Panc1 (cell line): ENCODE measurements at places on chromosomes 13 and 19.

GRCh38 chr19:19741184-19741583 lies 8.3 kb upstream of the ZNF14 start:
- H3K4me1 ChIP-seq: no peaks in the 10 kb centered on the region
- no peaks in the 10 kb centered on the region for H3K27me3 ChIP-seq
- no peak overlapping the region for H3K27ac ChIP-seq
- no peaks in the 10 kb centered on the region for H3K36me3 ChIP-seq

DNA sequence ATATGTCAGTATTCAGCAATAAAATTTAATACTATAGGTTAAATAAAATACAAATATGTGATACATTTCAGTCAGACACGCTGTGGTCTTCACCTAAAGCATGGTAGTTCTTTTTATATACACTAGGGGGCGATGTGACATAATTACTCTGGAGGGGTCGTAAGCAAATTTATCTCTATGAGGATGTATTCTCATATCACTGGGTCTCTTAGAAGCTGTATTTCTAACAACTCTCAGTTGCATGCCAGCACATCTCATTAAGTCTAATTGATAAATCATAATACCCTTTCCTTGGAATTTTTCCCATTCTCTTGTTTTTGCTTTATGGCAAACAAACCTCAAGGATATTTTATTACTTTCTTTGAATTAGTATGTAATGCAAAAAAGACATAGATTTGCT lies 3.9 kb upstream of the PCDH17 start:
- no peak for DNase-seq
- H3K27me3 ChIP-seq: peaks cover 3% of the 10 kb centered on the region; the same call in 1 of the 2 replicates
- H3K36me3 ChIP-seq: no peaks in the 10 kb centered on the region

DNA sequence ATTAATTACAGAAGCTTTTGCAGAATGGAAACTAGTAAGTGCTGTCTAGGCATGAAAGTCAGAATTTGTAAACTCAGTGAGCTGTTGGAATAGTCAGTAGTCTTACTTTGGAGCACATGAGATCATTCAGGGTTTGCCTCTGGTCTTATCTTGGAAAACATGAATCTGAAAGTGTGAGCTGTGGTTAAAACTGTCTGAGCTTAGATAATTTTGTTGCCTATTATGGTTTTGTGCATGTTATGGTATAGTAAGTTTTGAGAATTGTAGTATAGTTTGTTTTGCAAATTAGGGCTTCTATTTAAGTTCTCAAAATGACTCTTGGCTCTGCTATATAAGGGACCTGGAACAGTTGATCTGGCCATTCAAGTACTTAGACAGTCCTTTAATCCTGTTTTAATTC lies 53.7 kb upstream of the TRPC4 start:
- H3K27ac ChIP-seq: no peak overlapping the region
- H3K36me3 ChIP-seq: no peaks in the 10 kb centered on the region
- DNase-seq: no peak
- no peaks in the 10 kb centered on the region for H3K4me1 ChIP-seq
- H3K4me3 ChIP-seq: no peak overlapping the region

- H3K27me3 ChIP-seq: no peaks in the 10 kb centered on the region
- no peaks in the 10 kb centered on the region for H3K4me1 ChIP-seq
- H3K36me3 ChIP-seq: no peaks in the 10 kb centered on the region
- H3K4me3 ChIP-seq: no peak overlapping the region
- DNase-seq: no peak
Measured at GRCh38 chr13:101035119-101035620, 360.6 kb upstream of the TMTC4 start.

- peaks cover 3% of the 10 kb centered on the region; the same call in 1 of the 2 replicates for H3K4me1 ChIP-seq
- no peaks in the 10 kb centered on the region for H3K36me3 ChIP-seq
- DNase-seq: no peak
- peak overlapping the region; percentile 88 for H3K27ac ChIP-seq
- H3K4me3 ChIP-seq: peak overlapping the region; percentile 95
Measured at GRCh38 chr19:10379880-10380312, 476 bp downstream of the TYK2 start.

GRCh38 chr13:80235166-80235966 lies 105.6 kb downstream of the SPRY2 start:
- no peaks in the 10 kb centered on the region for H3K27me3 ChIP-seq
- peak overlapping the region; percentile 23 for H3K4me3 ChIP-seq
- peak overlapping the region; percentile 57; the same call in 1 of the 2 replicates for H3K27ac ChIP-seq
- peaks cover 7% of the 10 kb centered on the region for H3K4me1 ChIP-seq

DNA sequence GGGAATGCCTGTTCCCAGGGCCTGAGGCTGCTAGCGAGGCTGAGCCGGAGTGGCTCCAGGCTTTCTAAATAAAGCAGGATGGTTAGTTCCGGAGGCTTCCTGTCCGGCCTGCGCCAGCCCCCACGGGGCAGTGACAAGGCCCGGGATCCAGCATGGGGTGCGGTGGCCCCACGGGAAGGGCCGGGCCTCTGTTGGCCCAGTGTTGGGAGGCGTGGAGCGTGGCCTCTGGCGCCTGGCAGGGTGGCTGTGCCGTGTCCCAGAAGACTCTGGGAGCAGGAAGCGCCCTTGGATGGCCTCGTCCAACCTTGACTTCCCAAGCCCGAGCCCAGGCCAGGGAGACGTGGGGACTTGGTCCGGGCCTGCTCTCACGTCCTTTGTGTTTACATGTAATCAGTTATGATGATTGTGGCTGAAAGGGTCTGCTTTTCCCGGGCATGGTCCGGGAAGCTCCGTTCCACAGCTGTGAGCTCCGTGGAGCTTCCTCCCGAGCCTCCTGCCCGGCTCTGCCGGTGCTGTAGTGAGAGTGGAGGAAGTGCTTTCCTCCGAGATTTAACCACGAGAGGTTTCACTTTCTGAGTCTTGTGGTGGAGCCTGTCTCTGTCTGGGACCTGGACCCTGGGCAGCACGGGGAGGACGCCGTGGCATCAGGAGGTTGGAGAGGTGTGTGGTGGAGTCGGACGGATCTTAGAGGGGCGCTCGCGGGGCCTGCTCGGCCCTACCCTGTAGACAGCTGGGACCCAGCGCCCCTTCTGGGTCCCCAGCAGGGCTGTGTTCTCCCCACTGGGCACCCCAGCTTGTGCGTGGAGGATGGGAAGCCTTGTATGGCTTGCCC lies 4.6 kb downstream of the GNA11 start:
- H3K27ac ChIP-seq: peak overlapping the region; percentile 79
- H3K27me3 ChIP-seq: no peaks in the 10 kb centered on the region
- H3K4me1 ChIP-seq: peaks cover 22% of the 10 kb centered on the region
- no peak for DNase-seq
- H3K36me3 ChIP-seq: no peaks in the 10 kb centered on the region
- peak overlapping the region; percentile 82 for H3K4me3 ChIP-seq

DNA sequence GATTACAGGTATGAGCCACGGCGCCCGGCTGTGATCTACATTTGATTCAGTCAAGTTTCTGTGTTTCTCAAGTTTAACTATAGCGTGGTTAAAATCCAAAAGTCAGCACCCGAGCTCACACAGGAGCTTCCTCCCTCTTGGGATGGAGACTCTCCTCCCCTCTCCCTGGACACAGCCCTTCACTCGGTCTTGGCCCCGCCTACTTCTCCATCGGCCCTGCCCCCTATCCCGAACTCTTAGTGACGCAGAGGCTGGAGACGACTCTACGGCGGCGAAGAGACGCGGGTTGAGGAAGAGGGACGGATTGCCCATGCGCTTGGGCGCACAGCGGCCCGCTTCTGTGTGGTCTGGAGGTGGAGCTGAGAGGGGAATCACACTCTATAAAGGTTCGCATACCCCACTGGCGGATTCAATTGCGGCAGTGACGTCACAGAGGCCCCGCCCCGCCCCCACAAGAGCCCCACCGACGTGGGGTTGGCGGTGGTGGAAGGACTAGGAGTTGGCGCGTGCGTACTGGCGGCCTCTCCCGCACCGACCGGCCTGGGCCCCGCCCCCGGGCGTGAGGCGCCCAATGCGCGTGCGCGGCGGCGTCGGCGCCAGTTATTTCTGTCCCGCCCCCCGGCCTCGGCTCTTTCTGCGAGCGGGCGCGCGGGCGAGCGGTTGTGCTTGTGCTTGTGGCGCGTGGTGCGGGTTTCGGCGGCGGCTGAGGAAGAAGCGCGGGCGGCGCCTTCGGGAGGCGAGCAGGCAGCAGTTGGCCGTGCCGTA lies at the start of gene TRIM28:
TRIM28 (plus strand) TSS at position 239 of the 765 bp plus-strand sequence. CDS start 694 bp downstream, outside the sequence.
- DNase-seq: peak; percentile 97
- peaks cover 4% of the 10 kb centered on the region for H3K27me3 ChIP-seq
- peaks cover 28% of the 10 kb centered on the region for H3K36me3 ChIP-seq
- peaks cover 10% of the 10 kb centered on the region for H3K4me1 ChIP-seq

DNA sequence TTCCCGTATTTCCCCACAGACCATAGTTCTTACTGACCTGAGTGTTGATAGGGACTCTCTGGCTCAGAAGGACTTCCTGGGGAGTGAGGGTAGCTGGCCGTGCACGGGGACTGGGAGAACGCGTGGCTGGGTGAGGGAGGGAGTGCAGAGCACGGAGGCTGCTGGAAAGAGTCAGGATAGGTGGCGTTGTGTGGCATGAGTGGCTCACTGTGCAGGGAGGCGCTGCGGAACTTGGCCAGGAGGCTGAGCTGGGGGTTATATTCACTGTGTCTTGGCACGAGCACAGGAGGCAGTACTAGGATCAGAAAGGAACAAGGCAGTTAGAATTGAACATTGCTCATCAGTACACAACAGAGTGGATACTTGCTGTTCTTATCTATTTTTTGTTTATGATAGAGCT lies 47.4 kb downstream of the SMAD9 start:
- no peak for DNase-seq
- no peaks in the 10 kb centered on the region for H3K4me1 ChIP-seq
- H3K27me3 ChIP-seq: no peaks in the 10 kb centered on the region
- no peak overlapping the region for H3K4me3 ChIP-seq
- no peak overlapping the region for H3K27ac ChIP-seq

GRCh38 chr13:75825594-75825993 lies 189.5 kb downstream of the LMO7 start:
- H3K27me3 ChIP-seq: no peaks in the 10 kb centered on the region
- H3K4me1 ChIP-seq: no peaks in the 10 kb centered on the region
- no peak overlapping the region for H3K27ac ChIP-seq
- H3K4me3 ChIP-seq: no peak overlapping the region

DNA sequence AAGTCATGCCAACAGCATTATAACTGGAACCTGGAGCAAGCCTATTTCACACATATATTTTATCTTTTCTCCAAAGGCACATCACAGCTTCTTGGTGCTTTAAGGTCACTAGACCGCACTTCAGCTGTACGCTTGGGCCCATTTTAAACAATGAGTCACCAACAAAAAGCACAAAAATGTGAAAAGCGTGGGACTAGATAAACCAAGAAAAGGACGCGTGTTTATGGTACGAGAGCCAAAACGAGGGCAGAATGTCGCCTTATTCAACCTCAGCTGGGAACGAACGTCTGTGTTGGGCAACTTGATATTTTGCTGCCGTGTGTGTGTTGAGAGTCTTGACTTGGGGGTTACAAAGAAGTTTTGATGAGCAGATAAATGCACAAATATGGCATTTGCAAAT lies 9.2 kb upstream of the EHD2 start:
- DNase-seq: no peak
- H3K27me3 ChIP-seq: no peaks in the 10 kb centered on the region
- no peaks in the 10 kb centered on the region for H3K4me1 ChIP-seq

- H3K4me3 ChIP-seq: no peak overlapping the region
- 0 out of 2 replicates have a peak, but pooled peaks cover 7% of the 10 kb centered on the region for H3K36me3 ChIP-seq
- DNase-seq: no peak
Measured at GRCh38 chr19:46385636-46386035, 27.7 kb downstream of the CCDC8 start.
